ENCODE measurements at places on chromosomes 2 and 18.

GRCh38 chr2:162217598-162217997 is 25.6 kb downstream of the FAP start:
- DNase-seq = no peak

DNA sequence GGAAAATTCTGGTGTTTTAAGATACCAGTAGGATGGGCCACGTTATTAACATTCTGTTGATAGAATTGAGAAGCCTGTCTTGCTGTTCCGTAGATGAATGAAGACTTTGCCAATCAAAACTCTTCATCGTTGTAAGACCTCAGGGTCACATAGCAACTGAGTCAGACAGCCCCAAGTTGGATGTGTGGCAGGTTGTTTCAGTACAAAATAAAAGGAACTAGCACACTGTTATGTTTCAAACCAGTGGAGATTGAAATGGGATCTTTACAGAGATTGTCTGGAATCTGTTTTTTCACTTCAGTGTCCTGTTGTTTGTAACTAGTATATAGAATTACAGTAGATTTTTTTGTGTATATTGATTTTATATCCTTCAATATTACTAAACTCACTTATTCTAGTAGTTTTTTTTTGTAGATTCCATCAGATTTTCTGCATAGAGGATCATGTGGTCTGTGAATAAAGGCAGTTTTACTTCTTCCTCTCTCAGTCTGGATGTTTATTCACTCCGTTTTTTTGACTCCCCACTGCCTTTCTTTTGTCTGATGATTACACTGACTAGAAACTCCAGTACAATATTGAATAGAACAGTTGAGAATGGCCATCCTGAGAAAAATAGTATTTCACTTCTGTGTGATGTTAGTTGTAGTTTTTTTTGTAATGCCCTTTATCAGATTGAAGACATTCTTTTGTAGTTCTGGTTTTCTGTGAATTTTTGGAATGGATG is 22.7 kb downstream of the EPC2 start:
- DNase-seq = no peak

GRCh38 chr2:241226723-241227572 is 38.5 kb downstream of the ANO7 start:
- DNase-seq = no peak

- DNase-seq = no peak
Measured at GRCh38 chr2:158207354-158207753, 105.7 kb downstream of the UPP2 start.

DNA sequence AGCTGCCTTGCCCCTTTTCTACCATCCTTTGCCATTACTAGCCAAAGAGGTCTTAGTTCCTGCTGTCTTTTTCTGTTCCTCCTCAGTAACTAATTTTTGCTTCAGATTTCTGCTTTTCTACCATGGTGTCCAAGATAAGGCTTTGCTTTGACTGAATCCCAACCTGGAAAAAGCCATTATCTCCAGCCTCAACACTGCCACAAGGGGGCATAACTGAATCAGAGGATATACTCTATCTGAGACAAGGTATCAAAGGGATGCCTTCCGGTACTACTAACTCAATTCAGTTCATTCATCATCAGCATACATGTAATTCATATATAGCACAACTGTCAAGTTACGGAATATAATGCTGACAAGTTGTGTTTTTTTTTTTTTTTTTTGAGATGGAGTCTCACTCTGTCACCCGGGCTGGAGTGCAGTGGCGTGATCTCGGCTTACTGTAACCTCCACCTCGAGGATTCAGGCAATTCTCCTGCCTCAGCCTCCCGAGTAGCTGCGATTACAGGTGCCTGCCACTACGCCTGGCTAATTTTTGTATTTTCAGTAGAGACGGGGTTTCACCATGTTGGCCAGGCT is 11.4 kb downstream of the OSGEPL1 start:
- DNase-seq = peak; percentile 51

Data from EH (cell line).